ENCODE measurements at places on chromosomes 7 and 10.

DNA sequence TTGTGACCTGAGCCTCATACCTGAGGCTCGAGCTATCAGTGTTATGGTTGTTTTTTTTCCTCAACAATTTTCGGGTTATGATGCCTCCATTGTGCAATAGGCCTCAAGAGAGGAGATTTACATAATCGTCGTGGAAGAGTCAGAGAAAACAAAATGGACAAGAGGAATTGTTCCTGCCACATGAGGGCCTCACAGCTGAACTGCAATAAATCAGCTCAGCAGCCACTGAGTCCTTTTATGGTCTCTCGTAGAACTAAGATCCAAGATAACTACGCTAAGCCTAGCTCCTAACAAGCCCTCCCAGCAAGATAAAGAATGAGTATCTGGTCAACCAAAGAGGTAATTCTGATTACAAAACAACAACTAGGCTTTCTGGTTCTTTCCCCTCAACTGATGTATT, 336.8 kb downstream of the WDR11 start:
- no peak for DNase-seq

DNA sequence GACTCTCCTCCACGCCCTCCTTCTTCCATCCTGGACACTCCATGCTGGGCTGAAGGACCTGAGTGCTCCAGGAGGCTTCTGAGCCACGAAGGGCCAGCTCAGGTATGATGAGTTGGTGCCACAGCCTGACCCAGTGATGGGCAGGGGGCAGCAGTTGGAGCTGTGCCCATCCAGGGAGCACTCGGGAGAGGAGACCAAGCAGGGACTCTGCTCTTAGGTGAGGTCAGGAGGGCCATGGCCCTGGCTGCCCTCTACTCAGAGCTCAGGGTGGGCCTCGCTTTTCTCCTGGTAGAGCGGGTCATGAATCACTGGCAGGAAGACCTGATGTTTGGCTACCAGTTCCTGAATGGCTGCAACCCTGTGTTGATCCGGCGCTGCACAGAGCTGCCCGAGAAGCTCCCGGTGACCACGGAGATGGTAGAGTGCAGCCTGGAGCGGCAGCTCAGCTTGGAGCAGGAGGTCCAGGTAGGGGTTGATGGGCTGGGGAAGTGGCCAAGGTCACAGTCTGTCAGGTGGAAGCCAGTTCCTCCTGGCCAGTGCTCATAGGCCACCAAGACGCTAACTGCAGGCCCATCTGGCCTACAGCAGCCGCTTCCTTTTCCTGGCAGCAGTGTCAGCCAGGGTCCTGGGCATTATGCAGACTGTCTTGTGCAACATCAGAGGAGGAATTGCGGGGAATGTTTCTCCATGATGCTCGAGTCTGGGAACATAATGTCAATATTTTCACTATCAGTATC, 50.8 kb downstream of the ALOX5 start:
- no peak for DNase-seq

GRCh38 chr7:157684157-157684908, 347.5 kb downstream of the DNAJB6 start:
- DNase-seq, result no peak

- DNase-seq, result no peak
These were observed 27.9 kb downstream of the LRRC20 start for GRCh38 chr10:70354556-70354955.

GRCh38 chr7:7135074-7135473, 47.3 kb upstream of the C1GALT1 start:
- DNase-seq, result no peak

- no peak for DNase-seq
These were observed 17.8 kb upstream of the CH25H start for GRCh38 chr10:89224739-89225443.

DNA sequence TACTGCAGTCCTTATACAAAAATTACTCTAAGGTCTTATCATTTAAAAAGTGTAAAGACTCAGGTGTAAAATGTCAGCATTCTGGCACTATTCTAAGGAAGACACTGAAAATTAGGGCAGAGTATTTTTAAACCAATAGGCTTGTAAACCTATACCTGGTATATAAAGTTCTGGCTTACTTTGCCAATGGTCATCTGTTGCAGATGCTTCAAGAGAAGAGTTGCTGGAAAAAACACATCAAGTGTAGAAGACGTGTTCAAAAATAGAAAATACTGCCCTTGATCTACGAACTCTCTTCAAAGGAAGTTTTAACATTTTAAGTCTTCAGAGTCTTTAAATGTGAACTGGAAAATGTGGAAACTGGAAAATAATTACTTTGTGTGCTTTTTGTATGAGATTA, 23.9 kb downstream of the NT5C3A start:
- DNase-seq, result no peak

- no peak for DNase-seq
These were observed 291.5 kb upstream of the NFE2L3 start for GRCh38 chr7:25860275-25861163.

DNA sequence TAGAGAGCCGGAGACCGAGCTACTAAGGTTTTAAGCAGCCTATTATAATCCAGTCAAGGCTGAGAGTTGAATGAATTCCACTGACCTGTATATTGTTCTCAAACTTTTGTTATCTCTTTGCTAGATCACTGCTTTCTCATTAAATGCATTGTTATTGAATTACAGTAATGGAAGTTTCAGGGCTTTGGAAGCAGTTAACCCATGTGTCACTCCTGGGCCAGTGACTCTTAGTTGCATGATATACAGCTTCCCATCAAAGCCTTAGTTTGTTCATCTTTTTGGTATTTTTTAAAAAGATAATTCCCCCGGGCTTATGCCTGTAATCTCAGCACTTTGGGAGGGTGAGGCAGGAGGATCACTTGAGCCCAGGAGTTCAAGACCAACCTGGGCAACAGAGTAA, 55.4 kb upstream of the KIAA1217 start:
- DNase-seq, result no peak

DNA sequence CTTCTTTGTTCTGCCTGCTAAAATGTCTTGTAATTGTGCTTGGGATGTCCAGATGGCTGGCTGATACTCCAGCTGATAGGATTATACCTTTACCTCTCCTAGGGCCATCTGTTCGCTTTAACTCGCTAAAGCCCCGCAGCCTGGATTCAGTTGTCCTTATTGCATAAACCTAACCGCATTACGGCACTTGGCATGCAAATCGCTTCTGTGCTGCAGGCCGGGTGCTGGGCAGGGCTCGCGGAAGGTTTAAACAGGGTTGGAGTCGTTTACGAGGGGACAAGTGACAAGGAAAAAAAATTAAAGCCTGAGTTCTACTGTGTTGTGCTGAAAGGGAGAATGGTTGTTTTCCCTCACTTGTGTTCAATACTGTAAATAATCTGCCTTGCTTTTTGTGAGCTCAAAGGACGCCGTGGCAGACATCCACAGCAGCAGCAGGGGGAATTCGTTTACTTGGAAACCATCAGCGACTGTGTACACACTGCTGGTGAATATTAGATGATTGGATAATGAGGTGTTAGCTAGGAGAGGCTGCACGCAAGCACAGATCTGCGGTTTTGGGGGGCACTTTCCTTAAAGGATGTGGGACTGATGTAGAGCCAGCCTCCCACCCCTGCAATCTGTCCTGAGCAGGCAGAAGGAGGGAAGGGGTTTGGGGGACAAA, 93.0 kb downstream of the EBF3 start:
- no peak for DNase-seq

- DNase-seq, result no peak
These were observed 84.7 kb downstream of the MAPK8 start for GRCh38 chr10:48390933-48391845.

GRCh38 chr10:110407301-110408170, 90.2 kb upstream of the DUSP5 start:
- DNase-seq, result no peak

DNA sequence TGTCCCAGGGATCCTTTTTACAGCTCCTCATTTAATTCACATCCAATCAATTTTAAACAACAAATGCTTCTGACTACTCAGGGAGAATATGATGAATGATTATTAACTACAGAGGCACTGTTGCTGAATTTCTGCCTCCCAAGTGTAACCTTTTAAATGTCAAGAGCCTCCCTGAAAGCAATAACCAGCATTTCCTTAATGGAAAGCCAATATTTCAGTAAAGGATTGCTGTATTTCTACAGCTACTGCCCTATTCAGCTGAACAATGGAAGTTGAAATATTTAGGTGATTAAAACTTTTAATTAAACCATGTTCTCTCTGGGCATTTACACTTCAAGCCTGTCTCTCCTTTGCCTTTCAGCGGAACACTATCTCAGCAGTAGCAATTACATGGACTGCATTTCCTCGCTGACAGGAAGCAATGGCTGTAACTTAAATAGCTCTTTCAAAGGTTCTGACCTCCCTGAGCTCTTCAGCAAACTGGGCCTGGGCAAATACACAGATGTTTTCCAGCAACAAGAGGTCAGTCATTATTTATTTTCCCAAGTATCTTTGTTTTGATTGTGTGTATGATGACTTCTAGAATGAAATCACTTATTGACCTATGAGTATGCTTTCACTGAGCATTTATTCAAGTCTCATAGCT, 304.7 kb downstream of the BICC1 start:
- DNase-seq, result no peak

GRCh38 chr10:89373916-89374711, 3.7 kb upstream of the IFIT1B start:
- DNase-seq, result no peak

DNA sequence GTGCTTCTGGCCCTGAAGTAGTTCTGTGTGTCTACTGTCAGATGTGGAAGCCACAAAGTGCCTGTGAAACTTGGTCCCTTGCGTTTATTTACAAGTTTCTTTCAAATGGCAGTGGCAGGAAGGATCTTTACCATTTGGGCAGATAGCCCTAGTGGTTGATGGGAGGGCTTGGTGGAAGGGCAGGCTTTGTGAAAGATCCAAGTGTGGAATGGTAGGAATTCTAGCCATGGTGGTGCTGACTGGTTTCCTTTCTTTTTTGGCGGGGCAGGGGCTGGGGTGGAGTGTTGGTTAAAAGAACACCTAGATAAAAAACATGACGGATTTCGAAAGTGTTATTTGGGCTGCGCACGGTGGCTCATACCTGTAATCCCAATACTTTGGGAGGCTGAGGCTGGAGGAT, 27.0 kb downstream of the AUTS2 start:
- DNase-seq, result no peak

DNA sequence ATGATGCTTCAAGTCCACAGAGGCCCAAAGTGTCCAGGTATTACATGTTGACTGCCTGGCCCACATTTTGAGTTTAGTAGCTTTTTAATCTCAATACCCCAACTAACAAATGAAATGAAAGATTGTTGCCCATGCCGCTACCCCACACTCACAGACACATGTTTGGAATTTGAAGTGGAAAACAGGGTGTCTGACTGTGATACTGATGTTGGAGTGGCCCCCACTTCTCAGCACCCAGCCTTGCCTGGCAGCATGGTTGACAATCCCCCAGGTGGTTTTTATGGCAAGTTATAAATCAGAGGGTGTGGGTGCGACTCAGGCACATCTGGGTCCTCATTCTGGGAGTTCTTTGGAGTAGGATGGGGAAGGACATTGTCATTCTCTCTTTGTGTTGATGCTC, 314.7 kb upstream of the ZNF32 start:
- DNase-seq, result no peak

- DNase-seq, result no peak
These were observed 208.1 kb downstream of the ARHGAP12 start for GRCh38 chr10:31720546-31720945.

- DNase-seq, result no peak
These were observed 44.9 kb downstream of the AKR1B15 start for GRCh38 chr7:134593530-134594392.

DNA sequence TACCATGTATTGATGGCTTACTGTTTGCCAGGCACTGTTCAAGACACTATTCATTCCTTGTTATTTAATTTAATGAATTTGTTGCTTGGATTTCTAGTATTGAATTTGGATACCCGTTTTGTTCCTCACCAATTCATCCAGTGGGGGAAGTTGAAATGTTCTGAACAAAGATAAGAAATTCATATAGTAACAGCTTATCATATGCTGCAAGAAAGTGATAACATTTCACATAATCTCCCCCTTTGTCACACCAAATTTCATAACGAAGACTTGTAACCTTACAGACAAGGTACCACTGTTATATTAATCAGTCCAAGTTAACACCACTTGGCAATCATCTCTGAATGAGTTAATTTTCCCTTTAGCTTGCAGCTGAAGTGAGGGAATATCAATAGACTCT, 42.1 kb downstream of the SCIN start:
- no peak for DNase-seq

GRCh38 chr10:70589762-70590654, 12.5 kb downstream of the PRF1 start:
- no peak for DNase-seq

DNA sequence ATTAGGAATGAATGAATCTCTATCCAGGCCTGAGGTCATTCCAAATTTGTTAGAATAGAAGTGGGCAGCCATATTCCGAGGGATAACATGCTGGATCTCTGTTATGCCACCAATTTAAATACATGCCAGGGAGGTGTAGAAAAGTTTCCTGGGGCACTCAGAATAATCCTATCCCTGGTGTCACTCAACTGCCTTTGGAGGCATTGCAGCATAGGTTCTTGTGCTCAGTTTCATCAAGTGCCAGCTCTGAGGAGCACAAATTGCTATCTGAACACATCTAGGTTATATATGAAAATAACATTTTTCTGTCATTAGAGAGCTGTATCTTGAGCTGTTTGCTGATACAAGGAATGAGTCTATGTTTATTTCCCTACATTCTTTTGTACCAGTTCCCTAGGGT, 197.3 kb downstream of the CSTF2T start:
- no peak for DNase-seq

- DNase-seq, result no peak
These were observed 56.7 kb downstream of the ZNF365 start for GRCh38 chr10:62430881-62431280.

DNA sequence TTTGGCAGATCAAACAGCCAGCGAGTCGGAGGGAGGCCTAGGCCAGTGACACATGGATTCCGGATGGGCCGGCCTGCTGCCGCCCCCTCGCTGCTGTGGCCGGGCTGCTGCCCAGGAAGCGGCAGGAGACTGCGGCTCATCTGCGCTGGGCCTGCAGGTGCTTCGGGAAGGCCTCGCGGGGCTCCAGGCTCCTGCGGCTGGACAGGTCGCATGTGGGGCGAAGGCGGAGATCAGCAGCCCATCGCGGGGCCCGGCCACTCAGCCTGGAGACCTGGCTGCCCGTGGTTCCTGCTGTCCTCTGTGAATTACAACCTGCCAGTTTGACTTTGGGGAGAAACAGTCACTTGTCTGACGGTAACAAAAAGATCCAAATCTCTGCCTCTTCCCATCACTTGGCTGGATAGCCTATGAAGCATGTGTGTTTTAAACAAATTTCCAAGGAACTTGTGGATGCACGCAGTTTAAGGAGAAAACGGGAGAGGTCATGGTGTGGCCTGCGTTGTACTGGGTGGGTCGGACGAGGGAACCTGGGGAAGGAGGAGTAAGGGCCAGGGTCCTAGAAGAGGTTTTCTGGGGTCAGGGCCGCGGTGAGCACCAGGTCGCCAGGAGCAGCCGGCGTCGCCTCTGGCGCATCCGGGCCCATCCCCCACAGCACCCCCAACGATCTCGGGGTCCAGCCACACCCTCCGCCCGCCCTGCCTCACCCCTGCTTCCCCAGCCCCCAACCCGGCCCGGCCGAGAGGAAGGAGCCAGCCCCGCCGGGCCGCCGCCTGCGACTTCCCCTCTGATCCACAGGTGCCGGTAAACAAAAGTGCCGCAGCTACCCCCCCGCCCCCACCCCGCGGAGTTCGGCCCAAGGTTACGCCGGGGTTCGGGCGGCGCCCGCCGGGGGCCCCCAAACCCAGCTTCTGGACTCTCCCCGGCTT, 1.6 kb downstream of the SPOCK2 start:
- no peak for DNase-seq

All from NCI-H2107 (cell line).